ENCODE measurements at places on chromosomes 1 and 21. TPM values are rescaled to one million over a fixed set of nuclear protein-coding genes. Genes with fewer than 3 reads are reported as not detected.
A peak's percentile ranks its signal among the peaks of the same experiment; 100 is the strongest.

RNU1-3 gene
- not detected for polyA plus RNA-seq

OR6N1 gene
- polyA plus RNA-seq: not detected

RSPO1 gene
- polyA plus RNA-seq: not detected

NCAM2 gene
- polyA plus RNA-seq: not detected

IFNLR1 gene
- polyA plus RNA-seq: 0.52 TPM

AADACL3 gene
- not detected for polyA plus RNA-seq

RGS13 gene
- polyA plus RNA-seq: not detected

PRDM2 gene
- 18.0 TPM for polyA plus RNA-seq

ASPM gene
- polyA plus RNA-seq: 0.62 TPM

ELAVL4 gene
- not detected for polyA plus RNA-seq

HSPB7 gene
- not detected for polyA plus RNA-seq

DNA sequence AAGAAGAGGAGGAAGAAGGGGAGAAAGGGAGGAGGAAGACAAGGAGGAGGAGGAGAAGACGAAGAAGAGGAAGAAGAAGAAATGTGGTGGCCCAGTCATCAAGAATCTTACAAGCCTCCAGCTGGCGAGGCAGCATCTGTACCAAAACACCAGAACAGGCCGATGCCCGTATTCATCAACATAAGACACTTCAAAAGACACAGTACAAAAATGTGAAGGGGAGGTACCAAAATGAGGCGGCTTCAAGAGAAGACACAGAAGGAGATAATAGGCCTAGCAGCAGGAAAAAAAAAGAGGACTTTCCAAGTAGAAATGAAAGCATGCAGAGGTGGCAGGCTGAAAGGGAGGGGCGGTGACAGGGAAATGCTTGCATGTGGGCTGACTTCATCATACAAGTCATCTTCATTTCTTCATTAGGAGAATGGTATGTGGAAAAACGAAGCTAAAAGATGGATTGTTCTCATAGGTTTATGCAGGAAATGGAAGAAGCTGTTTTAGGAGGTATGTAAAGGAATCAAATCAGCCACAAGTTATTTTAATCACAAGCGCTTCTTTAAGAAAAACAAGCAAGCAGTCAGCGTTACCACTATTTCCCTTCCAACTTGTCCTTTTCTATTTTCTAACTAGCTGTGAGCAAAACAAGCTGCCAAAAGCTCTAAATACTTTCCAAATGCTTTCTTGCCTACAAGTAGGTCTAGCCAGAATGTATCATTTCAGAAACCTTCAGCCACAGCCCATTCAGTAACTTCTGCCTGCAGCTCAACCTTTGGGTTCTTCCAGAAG is 192.3 kb downstream of the SLC45A1 start:
- DNase-seq: peak; percentile 55
- peaks cover 30% of the 10 kb centered on the region for H3K4me1 ChIP-seq
- H3K27me3 ChIP-seq: no peaks in the 10 kb centered on the region
- peaks cover 10% of the 10 kb centered on the region for H3K36me3 ChIP-seq
- peak overlapping the region; percentile 75 for H3K27ac ChIP-seq

- no peak overlapping the region for H3K27ac ChIP-seq
- H3K4me1 ChIP-seq: peaks cover 5% of the 10 kb centered on the region
- DNase-seq: peak; percentile 49
- H3K27me3 ChIP-seq: no peaks in the 10 kb centered on the region
Measured at GRCh38 chr1:3033040-3033789, 11.9 kb downstream of the ACTRT2 start.

GRCh38 chr1:51303751-51304251 is 26.6 kb downstream of the TTC39A start:
- H3K4me1 ChIP-seq: no peaks in the 10 kb centered on the region
- DNase-seq: no peak
- no peaks in the 10 kb centered on the region for H3K36me3 ChIP-seq

DNA sequence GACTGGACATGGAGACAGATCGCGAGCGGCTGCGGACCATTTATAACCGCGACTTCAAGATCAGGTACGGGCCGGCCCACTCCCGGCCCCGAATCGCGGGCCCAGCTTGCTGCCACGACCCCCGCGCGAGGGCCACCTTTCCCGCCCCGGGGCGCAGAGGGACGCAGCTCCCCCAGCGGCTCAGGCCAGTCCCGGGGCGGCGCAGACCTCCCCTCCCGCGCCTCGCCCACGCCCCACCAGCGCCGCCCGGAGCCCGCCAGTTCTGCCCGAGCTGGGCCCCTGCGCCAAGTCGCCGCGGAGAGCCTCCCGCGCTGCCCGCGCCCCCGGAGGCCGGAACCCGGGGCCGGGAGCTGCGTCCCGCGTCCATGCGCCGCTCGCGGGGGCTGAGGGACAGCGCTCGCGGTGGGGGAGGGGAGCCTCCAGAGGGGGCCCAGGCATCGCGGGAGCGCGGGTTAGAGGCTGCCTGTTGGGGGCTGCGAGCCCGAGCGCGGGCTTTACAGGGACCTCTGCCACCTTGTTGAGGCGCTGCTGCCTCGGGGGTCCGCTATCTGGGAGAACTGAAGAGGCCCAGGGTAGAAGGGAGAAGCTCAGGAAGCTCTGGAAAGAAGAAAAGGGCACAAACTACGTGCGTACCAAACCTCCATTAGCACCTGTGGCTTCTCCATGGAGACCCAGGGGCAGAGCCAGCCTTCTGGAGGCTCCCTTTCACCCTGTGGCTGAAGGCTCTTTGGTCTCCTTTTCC is 698 bp downstream of the MOV10 start:
- peaks cover 11% of the 10 kb centered on the region for H3K36me3 ChIP-seq
- H3K27me3 ChIP-seq: no peaks in the 10 kb centered on the region
- DNase-seq: peak; percentile 32
- H3K27ac ChIP-seq: peak overlapping the region; percentile 73
- peaks cover 32% of the 10 kb centered on the region for H3K4me1 ChIP-seq

- H3K27ac ChIP-seq: no peak overlapping the region
- H3K4me1 ChIP-seq: peaks cover 6% of the 10 kb centered on the region
- no peak overlapping the region for H3K4me3 ChIP-seq
- no peaks in the 10 kb centered on the region for H3K27me3 ChIP-seq
- no peak for DNase-seq
- peaks cover 5% of the 10 kb centered on the region for H3K36me3 ChIP-seq
Measured at GRCh38 chr21:43986544-43987451, 25.3 kb upstream of the TRAPPC10 start.

GRCh38 chr1:176444286-176444685 is 18.7 kb upstream of the PAPPA2 start:
- no peak overlapping the region for H3K4me3 ChIP-seq
- no peaks in the 10 kb centered on the region for H3K27me3 ChIP-seq
- H3K27ac ChIP-seq: no peak overlapping the region

DNA sequence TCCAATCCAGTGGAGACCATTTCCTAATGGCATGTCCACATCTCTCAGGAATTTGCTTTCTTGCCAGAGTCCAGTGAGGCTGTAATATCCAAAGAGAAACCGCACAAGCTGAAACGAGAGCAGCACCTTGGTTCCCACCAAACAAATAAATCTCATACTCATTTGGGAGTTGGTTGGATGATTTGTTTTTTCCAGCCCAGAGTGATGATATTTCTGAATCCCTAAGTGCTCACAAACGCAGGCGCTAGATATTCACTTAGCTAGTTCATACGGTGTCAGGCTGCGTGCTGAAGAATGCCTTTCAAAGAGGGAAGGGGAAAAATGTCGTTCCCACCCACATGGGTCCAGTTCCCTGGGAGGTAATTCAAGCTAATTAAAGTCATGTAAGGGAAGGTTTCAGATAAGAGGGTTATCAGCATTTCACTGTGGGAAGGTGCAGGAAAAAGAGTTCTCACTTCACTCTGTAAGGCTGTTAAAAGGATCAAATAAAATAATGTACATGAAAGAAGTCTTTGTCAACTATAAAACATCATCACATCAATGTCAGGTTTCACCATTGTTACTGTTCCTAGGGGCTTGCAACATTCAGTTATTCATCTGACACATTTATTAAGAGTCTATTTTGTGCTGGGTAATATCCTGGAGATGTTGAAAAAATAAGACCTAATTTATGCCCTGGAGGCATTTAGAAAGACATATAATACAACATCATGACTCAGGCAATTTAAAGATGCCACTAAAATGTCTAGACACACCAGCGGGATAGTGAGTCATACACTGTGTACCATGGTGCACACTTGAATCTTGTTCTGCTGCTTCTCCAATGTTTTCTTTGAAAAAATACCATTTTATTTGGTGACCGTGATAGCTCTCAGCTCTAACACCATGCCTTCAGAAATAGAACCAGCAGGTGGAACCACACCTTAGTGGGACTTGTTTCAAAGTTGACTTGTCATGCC is 19.3 kb downstream of the DPT start:
- H3K27ac ChIP-seq: no peak overlapping the region
- no peak for DNase-seq
- no peak overlapping the region for H3K4me3 ChIP-seq
- H3K4me1 ChIP-seq: no peaks in the 10 kb centered on the region

DNA sequence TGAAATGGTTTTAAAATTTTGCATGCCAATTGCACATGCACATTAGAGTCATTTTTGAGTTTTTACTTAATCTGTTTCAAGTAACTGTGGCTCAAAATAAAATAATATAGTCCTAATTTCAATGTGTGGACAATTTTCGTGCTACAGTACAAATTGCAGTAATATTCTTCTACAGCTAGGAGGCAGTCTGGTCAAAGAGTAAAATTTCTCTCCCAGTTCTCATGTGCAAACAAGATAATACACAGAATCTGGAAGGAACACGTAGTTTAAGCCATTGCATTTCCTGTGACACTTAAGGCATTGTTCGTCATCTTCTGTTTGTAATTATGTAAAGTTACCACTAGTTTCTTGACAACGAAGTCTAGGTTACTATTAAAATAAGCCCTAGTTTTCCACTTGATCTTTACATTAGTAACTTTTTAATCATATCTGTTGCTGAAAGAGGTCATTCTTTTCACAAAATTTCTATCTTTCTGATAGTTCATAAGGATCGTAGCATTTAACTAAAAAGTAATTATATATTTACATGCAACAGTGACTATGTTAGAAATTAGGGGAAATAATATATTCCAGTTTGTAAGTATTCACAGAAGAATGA is 28.9 kb downstream of the ODR4 start:
- H3K27me3 ChIP-seq: no peaks in the 10 kb centered on the region
- H3K4me3 ChIP-seq: peak overlapping the region; percentile 16
- peaks cover 4% of the 10 kb centered on the region for H3K4me1 ChIP-seq
- H3K36me3 ChIP-seq: peaks cover 46% of the 10 kb centered on the region
- DNase-seq: peak; percentile 67

GRCh38 chr21:42028766-42029425 is 18.7 kb upstream of the ZBTB21 start:
- no peak overlapping the region for H3K4me3 ChIP-seq
- no peaks in the 10 kb centered on the region for H3K36me3 ChIP-seq
- no peaks in the 10 kb centered on the region for H3K27me3 ChIP-seq

DNA sequence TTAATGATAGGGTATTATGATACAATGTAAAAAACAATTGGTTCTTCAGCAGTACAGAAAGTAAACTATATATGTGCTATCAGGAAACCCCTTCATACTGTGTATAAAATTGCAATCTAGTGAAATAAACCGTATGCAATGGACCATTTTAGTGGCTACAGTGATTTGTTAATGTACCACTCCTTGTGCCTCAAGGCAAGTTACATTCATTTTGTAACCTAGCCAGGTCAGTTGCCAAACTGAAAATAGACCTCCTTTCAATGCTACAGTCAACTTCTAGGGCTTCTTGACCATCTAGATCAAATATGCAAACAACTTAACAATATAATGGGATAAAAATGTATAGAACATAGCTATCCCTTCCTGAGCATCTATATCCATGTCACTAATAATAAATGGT is 52.0 kb upstream of the RAVER2 start:
- peaks cover 9% of the 10 kb centered on the region for H3K27me3 ChIP-seq
- H3K36me3 ChIP-seq: no peaks in the 10 kb centered on the region
- no peak for DNase-seq
- no peak overlapping the region for H3K4me3 ChIP-seq

- no peaks in the 10 kb centered on the region for H3K27me3 ChIP-seq
- no peak overlapping the region for H3K27ac ChIP-seq
- peaks cover 60% of the 10 kb centered on the region for H3K36me3 ChIP-seq
- no peaks in the 10 kb centered on the region for H3K4me1 ChIP-seq
- DNase-seq: no peak
Measured at GRCh38 chr1:248849152-248849551, 9.7 kb downstream of the ZNF692 start.

Data from CD4-positive, CD25-positive, alpha-beta regulatory T cell (primary cell).